ENCODE measurements at places on chromosomes 12 and 14.

DNA sequence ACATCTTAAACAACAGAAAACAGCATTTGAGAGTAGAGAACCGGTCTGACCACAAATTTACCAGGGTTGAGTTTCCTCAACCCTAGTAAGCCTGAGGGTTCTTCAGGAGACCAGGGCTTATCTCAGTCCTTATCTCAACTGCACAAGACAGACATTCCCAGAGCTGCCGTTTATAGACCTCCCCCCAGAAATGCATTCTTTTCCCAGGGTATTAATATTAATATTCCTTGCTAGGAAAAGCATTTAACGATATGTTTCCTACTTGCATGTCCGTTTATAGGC, 12.3 kb downstream of the TMEM117 start:
- no peak for DNase-seq

DNA sequence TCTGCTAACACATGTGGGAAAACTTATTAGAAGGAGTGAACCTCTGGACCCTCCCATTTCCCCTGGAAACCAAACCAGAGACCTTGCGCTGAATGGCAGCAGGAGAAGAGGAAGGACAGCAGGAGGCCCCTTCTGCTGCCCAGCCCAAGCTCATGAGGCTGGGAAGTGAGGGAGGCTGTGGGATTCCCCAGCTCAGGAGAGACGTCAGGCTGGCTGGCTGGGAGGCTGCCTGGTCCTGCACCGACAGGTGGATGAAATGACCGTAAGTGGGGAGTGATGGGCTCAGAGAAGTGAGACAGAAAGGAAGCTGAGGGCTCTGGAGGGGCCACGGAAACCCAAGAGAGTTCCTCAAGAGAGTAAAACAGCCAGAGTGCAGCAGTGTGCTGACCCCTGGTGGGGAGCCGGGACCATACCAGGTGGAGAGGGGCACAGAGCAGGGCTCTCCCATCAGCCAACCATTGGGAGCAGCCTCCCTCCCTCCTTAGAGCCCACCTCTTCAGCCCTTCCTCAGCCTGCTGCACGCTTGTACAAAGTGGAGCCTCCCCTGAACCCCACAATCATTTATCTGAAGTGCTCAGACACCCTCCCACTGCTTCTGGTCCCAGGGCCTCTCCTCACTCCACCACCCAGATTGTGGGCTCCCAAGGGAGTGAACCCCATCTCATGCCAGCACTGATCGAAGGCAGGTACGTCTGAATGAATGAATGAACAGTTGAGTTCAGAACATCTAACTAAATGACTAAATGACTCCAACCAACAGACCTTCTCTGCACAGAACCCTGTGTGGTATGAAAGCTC, 14.0 kb downstream of the TAMALIN start:
- peak; percentile 26 for DNase-seq

DNA sequence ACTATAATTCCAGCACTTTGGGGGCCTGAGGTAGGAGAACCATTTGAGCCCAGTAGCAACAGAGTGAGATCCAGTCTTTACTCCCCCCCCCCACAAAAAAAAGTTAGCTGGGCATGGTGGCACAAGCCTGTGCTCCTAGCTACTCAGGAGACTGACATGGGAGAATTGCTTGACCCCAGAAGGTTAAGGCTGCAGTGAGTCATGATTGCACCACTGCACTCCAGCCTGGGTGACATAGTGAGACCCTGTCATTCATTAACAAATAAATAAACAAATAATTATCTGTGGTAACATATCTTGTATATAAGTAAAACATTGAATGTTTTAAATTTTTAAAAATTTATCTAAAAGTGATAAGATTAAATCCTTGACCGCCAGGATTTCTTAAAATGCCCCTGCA, 4.8 kb downstream of the ENTPD5 start:
- no peak for DNase-seq

GRCh38 chr14:25699981-25700380, 650.0 kb upstream of the STXBP6 start:
- DNase-seq, result no peak

DNA sequence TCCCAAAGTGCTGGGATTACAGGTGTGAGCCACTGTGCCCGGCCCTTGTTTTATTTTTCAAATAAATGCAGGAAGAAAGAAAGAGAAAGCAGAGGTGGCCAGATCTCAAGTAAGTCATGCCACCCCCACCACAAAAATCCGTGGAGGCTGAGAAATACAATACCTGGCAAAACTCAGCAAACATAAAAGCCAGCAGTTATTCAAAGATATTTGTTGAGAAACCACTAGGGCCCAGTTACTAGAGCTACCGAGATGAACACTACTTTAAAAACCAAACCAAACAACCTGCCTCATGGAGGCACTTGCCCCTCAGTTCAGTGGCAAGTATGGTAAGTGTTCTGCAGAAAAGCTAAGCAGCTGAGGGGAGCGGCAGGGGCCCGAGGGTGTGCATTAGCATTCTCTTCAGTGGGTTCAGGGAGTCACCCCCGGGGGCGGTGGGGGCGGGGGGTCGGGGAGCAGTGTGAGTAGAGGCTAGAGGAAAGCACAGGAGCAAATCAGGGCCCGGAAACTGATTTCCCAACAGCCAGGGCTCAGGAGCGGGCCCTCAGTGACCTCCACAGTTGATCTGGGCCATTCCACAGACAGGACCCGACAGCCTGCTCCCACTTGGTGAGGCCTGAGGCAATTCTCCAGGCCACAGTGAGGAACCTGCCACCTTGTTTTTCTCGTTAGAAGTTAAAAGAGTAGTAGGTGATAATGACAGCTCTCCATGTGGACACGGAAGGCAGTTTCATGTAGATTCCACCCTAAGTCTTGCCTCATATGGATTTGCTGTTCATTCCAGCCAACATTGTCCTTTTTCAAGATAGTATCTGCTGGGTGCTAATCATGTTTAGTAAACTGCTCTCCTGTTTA, 8.6 kb downstream of the EVL start:
- no peak for DNase-seq

DNA sequence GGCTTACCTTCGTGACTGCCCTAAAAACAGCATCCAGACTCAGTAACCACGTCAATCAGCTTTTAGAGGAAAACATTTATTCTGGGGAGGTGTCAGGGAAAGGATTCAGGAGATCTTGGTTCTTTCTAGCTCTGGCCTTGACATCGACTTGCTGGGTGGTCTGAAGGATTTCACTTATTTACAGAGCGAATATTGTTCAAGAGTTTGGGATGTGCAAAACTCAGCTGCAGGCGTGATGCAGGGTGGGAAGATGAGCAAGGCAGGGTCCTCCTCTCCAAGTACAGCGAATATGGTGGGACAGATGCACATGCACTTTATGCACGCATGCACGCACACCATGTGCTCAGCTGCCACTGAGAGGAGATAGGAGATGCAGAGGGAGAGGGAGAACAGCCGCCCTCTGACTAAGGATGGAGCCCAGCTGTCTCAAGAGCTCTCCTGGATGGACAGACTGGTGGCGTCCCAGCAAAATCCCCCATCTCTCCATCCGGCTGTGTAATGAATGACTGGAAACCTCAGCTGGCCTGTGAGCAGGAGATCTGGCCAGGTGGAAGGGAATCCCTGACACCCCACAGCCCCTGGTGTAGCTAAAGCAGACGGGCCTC, 24.4 kb upstream of the BDKRB1 start:
- DNase-seq, result no peak

GRCh38 chr14:79576424-79576823, 634.9 kb downstream of the DIO2 start:
- DNase-seq, result no peak

GRCh38 chr14:74630881-74631690, 19.0 kb upstream of the LTBP2 start:
- no peak for DNase-seq

GRCh38 chr12:93802698-93803423, 125.7 kb downstream of the CRADD start:
- DNase-seq, result no peak

DNA sequence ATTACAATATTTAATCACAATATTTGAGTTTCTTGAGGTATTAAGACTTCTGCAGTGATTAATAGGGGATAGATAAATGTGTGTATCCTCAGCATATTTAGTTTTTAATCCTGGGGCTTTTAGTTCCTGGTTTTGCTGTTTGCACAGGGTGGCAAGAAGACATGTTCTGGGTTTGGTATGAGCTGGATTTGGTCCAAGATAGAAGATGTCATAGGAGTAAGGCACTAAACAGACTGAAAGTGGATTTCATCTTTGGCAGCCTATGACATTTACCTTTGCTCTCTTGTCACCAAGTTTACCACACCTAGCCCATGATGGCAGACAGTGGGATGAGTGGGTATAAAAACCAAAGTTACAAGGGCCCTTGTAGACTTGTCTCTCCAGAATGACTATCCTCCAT, 168.2 kb downstream of the LRRK2 start:
- no peak for DNase-seq
